ENCODE measurements at places on chromosomes 7 and 10.

DNA sequence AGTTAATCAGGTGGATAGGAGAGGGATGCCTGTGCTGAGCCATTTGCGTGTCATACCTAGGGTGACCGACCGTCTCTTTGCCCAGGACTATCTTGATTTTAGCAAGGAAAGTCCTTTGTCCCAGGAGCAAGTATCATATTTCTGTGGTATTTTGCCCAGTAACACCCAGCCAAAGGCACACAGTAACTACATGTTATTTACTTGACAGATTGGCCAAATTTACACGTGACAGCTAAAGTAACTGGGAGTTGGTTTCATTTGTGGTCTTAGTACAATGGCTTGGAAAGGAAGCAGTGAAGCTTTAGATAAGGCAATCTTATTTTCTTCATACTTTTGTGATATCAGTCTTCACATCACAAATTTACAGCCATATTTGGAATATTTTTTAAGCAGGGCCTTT is 142.1 kb downstream of the JCAD start:
- no peak for DNase-seq

DNA sequence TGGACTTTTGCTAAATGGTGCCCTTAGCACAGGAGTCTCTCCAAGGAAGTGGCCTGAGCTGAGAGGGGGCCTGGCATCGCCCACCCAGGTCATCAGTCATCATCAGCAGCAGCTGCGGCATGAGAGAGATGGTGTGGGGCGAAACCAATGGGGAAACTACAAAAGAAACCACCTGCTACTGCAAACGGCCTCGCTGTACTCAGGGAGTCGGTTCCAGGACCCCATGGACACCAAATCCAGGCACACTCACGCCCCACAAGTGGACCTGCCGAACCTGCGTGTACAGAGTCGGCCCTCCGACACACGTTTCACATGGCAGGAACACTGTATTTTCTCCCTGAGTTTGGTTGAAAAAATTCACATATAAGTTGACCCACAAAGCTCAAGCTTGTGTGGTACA is 37.8 kb downstream of the DIP2C start:
- no peak for DNase-seq

DNA sequence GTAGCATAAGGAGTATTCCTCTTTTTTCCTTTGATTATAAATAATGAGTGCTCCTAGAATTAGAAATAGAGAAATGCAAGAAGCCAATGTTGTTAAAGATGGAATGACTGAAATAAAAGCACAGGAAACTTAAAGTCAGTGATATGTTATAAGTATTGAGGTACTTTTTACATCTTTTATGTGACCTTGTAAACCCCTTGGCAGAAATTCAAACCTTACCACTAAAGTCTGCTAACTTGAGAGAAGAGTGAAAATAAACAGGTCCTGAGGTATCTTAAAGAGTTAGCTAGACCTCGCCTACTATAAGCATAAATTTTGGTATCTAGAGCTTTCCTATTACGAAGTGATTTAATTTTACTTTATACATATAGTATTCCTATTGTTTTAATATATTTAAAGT is 188.2 kb downstream of the DKK1 start:
- DNase-seq, result no peak

- DNase-seq, result no peak
Observed at GRCh38 chr10:69749178-69750010, 52.3 kb upstream of the COL13A1 start.

DNA sequence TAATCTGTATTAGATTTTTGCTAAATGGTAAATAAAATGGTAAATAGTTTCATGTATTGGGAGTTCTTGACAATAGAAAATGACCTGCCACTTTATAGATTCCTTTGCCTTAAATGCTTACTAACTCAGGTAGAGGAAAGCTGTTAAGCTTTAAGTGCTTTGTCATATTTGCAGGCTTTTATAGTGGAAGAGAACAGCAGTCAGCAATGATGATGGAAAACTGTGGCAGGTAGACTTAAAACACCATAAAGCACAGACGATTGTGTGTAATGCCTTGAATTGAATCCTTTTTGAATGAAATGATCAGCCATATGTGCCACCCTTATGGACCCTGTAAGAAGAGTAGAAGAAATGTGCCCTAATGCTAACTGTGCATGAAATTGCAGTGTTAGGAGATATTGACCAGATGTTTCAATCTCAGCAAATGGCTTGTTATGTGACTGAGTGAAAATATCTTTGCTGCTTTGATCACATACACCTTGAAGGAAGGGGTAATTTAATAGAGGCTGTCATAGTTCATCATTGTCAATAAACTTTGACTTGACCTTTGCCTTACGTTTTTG is 230.4 kb downstream of the ADK start:
- no peak for DNase-seq

DNA sequence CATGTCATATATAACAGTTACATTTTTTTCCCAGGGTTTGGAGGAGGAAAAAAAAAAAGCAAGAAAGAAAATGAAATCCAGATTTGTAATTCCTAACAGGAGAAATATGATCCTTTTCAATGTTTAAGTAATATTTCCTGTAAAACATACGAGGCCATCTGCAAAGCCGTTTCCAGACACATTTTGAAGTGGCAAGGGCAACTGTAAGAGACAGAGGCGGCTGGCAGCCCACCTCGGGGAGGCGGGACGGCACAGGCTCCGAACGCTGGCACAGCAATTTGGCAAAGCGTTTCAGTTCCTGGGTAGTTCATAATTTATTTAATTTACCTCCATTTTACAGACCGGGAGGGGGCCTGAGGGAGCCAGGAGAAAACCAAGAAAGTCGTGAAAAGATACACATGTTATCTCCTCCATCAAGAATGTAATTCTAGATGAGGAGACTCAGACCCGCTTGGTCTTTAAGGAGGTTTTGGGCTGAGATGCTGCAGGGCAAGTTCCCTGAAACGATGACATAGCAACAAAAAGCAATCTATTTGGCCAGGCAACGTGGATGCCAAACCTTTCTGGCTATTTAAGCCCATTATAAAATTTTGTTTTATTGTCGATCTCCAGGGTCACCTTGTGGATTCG is 448.5 kb upstream of the MKI67 start:
- DNase-seq, result no peak

DNA sequence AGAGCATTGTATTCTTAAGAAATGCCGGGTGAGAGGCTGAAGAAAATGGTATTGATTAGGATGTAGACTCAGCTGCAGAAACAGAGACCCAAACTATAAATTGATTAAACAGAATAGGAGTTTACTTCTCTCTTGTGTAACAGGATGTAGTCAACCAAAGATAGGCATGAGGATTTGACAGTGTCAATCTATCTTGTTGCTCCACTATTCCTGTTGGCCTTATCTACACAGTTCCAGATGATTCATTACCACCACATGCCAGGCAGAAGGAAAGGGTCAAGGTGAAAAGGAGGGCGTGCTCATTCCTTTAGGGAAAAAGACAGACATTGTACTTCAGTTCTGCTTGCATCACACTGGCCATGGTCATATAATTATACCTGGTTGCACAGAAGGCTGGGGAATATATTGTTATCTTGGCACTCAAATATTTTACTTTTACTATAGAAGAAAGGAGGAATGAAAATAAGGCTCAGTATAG is 11.9 kb upstream of the DMTF1 start:
- DNase-seq, result no peak

DNA sequence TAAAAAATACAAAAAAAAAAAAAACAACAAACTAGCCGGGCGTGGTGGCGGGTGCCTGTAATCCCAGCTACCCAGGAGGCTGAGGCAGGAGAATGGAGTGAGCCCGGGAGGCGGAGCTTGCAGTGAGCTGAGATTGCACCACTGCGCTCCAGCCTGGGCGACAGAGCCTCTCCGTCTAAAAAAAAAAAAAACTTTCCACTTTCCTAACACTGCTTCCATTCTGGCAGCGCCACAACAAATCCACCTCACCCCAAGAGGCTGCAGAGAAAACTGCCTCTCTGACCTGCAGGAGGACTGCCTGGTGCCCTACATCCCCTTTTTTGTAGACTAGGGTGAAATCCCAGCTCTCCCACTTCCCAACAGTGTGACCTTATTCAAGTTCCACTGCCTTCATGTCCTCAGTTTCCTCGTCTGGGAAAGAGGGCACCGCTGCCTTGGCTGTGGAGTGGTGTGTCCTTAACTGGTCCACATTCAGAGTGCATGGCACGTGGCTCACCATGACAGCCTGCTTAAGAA is 2.6 kb upstream of the MBL2 start:
- no peak for DNase-seq

DNA sequence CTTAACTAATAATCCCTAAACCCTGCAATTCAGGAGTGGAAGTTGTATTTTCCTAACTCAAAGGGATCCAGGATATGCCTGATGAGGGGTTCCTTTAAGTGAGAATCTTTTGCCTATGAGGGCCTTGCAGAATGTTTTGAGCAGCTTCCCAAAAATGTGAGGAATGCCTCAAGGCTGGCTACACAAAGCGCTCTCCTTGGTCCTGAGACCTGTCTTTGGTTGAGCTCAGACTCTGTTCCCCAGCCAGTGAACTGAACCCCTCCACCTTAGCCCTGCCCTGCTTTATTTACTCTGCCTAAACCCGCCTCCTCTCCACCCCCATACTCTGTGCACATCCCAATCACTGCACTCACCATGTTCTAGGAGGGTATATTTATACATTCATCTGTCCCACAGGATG is 108.6 kb downstream of the NRCAM start:
- no peak for DNase-seq

GRCh38 chr7:149006345-149006725 is 22.0 kb downstream of the PDIA4 start:
- no peak for DNase-seq

DNA sequence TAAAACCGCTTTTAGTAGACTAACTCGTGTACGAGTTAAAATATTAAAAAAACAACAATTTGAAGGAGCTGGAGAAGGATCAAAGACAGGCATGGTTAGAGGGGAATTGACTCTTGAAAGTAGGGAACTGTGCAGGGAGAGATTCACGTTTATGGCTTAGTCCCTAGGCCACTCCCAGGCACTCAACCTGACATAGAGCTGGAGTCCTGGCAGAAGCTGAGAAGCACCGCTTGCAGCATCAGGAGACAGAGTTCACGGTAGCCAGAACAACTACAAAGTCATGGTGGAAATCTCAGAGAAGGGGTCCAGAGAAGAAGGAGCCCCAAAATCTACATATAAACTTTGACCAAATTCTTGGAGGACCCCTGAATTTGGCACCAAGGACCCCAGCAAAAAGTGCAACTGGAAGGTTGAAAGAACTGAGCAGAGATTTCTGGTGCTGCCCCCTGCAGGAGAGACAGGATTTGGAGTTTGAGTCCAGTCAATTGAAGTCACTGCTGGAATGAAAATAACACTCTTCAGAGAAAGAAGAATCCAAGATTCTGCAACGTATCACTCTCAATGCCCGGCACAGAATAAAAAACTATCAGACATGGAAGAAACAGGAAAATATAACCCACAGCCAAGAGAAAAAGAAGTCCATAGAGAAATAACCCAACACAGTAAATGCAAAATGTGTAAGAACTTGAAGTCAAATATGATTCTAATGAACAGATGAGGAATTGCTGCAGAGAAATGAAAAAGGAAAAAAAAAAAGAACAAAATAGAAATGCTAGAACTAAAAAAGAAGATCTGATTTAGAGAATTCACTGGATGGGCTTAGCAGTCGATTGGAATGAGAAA is 493.3 kb upstream of the PODXL start:
- no peak for DNase-seq

DNA sequence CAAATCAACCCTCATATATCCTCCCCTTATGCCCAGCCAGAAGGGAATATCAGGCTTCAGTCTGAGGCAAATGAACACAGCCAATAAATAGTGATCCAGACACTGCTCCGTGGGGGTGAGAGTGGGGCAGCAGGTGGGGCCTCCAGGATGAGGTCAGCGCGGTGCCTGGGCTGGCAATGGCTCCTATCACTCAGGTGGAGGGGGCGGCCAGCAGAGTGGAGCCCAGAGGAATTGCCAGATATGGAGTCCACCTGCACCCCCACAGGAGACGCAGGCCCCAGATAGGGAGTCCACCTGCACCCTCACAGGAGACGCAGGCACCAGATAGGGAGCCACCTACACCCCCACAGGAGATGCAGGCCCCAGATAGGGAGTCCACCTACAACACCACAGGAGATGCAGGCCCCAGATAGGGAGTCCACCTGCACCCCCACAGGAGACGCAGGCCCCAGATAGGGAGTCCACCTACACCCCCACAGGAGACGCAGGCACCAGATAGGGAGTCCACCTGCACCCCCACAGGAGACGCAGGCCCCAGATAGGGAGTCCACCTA is 78.0 kb upstream of the PPP2R2D start:
- DNase-seq, result no peak

DNA sequence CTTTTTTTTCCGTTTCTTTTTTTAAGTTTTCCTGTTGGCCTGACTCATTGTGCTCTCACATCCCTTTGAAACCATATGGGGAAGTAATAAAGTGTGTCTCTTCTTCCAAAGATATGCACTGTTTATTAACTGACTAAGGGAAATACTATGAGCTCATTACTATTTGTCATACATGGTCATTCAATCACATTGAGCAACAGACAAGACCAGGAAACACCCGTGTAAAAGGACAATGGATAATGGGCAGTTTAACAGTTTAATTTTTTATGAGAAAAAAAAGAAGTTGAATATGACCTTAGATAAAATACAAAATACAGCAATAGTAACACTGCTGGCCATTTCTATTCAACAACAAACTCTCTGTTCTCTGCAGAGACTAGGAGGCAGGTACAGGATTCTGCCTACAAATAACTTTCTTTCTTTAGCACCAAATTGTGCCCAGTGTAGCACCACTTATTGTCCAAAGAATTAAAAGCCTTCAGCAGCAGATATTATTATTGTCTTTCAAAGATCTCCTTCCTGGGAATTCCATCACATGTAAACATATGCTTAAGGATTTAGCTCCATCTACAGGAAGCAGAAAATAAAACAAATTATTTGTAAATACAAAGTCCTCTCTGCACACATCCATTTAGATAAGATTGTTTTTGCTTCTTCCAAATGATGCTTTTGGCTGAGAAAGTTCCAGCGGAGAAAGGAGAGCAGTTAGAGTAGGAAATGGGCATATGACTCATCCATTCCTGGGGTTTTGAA is 55.0 kb upstream of the AKR1E2 start:
- DNase-seq, result no peak

DNA sequence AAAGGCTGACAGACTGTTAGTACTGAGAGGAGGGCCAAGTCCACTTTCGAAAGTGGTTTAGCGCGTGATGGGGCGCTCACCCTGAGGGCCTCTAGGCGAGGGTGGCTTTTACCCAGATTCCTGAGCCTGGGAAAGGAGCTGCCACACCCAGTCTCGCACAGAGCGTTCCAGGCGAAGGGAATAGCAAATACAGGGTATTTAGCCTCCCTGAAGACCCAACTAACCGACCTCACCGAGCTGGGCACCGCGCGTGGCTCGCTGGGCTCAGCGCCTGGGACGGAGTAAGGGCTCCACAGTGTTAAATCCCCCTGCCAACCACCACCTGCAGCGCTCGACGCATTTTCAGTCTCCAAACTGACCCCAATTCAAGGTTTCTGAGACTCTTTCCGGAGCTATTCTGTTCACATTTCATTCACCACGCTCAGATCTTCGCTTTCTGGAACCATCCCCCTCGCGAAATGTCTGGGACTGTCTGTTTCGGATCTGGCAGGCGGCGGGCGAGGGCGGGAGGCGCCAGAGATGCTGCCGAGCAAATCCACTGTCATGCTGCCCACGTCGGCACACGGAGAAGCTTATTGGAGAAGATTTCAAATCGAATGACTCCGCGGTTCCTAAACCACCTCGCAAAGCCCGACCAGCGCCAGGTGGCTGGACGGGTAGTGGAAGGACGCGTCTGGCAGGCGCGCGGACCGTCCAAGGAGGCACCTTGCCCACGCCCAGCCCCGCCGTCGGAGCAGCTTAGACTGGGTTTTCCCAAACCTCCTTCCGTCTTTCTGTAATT is 1.4 kb upstream of the OSBPL3 start:
- DNase-seq, result peak; percentile 64

- DNase-seq, result no peak
Observed at GRCh38 chr10:77784856-77785255, 141.7 kb downstream of the DLG5 start.

GRCh38 chr7:10708447-10708846 is 265.2 kb upstream of the PHF14 start:
- DNase-seq, result no peak

Data from GM06990 (cell line).